NCI-H2029 (cell line): ENCODE measurements at places on chromosomes 3 and 15.

DNA sequence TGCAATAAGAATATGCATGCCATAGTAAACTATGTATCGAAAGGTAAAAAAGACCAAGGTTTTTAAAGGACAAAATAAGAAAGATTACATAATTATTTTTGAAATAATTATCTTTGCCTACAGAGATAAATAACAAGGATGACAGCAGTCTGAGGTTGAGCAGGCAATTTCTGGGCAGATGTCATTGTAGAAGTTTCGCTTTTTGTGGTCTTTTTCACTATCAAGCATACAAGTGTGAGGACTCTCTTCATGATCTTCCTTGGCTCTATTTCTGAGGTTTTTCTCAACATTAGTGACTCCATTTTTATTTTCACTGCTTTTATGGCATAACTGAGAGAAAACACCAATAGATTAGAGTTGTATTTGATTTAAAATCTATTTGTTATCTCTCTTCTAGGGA lies 1337.9 kb upstream of the EPHA6 start:
- no peak for DNase-seq

- no peak for DNase-seq
Observed at GRCh38 chr3:71681224-71681668, 44.0 kb downstream of the EIF4E3 start.

DNA sequence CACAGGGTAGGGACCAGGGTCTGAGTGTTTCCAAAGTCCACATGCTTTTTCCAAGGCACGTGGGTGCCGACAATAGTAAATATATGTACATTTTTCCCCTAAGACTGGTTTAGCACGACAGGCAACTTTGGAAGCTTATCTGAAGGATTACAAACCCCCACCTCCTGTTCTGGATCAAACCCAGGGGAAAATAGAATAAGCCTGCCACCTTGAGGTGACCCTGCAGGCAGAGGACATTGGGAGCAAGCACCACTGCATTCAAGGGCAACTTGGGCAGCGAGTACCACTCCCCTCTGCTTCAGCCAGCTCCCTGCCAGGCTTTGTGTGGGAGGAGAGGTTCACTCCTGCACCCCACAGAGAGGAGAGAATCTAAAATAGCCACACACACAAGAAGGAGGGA lies 44.8 kb downstream of the KBTBD12 start:
- no peak for DNase-seq

- no peak for DNase-seq
Observed at GRCh38 chr15:61336026-61336638, 107.0 kb upstream of the RORA start.

GRCh38 chr3:124972457-124972856 lies 37.9 kb upstream of the MUC13 start:
- peak; percentile 71 for DNase-seq
